GM23248 (cell line): ENCODE measurements at places on chromosomes 4 and X.

- no peak overlapping the region for H3K4me3 ChIP-seq
- no peak overlapping the region for H3K27ac ChIP-seq
- H3K4me1 ChIP-seq, result no peaks in the 10 kb centered on the region
- DNase-seq, result no peak
- no peaks in the 10 kb centered on the region for H3K27me3 ChIP-seq
- no peaks in the 10 kb centered on the region for H3K36me3 ChIP-seq
Measured at GRCh38 chr4:120158046-120158445, 91.4 kb upstream of the MAD2L1 start.

- H3K36me3 ChIP-seq, result no peaks in the 10 kb centered on the region
- no peaks in the 10 kb centered on the region for H3K4me1 ChIP-seq
- DNase-seq, result no peak
- H3K27me3 ChIP-seq, result no peaks in the 10 kb centered on the region
- H3K27ac ChIP-seq, result no peak overlapping the region
Measured at GRCh38 chrX:73932522-73932921, 369.5 kb downstream of the CHIC1 start.

GRCh38 chr4:182451441-182451840, 208.2 kb downstream of the TENM3 start:
- DNase-seq, result no peak
- H3K4me3 ChIP-seq, result no peak overlapping the region
- H3K4me1 ChIP-seq, result peaks cover 7% of the 10 kb centered on the region; the same call in 1 of the 2 replicates

DNA sequence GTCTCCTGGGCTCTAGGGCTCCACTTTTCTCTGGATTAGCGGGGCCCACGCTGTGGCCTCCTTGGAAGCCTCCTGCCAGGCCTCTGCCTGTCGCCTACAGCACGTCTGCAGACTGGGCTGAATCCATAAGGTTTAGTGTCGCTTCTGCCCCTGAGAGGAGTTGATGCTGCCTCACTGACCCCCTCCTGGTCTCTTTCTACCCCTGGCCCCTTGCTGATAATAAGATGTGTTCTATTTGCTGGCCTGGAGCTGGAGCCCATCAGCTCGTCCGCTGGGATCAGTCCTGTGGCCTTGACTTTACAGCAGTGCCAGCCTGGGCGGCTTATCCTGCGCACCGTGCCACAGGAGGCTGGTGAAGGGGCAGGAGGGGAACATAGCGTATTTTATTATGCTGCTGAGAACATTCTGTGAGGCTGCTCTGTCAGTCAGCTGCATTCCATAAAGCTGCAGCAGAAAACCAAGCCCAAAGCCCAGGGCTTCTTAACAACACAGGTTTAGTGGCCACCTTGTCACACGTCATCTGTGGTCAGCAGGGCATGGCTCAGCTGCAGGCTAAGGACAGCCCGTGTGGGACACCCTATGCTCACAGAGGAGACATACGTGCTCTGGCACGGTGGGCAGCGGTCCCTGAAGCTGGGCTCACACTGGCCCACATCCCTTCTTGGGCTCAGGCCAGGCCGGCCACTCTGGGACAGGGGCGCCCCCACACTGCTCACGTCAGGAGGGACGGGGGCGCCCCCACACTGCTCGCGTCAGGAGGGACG, 29.3 kb upstream of the HGFAC start:
- no peak overlapping the region for H3K4me3 ChIP-seq
- DNase-seq, result no peak
- H3K4me1 ChIP-seq, result no peaks in the 10 kb centered on the region
- H3K27ac ChIP-seq, result no peak overlapping the region
- no peaks in the 10 kb centered on the region for H3K36me3 ChIP-seq

- no peaks in the 10 kb centered on the region for H3K4me1 ChIP-seq
- H3K27me3 ChIP-seq, result no peaks in the 10 kb centered on the region
- no peaks in the 10 kb centered on the region for H3K36me3 ChIP-seq
- no peak overlapping the region for H3K27ac ChIP-seq
Measured at GRCh38 chrX:132015875-132016274, 7.2 kb upstream of the STK26 start.
